ENCODE measurements at places on chromosomes 2 and 18.

GRCh38 chr18:9684881-9685614, 23.1 kb upstream of the RAB31 start:
- DNase-seq, result no peak
- no peak overlapping the region for H3K4me3 ChIP-seq
- peaks cover 2% of the 10 kb centered on the region for H3K36me3 ChIP-seq
- H3K4me1 ChIP-seq, result no peaks in the 10 kb centered on the region
- peaks cover 22% of the 10 kb centered on the region for H3K27me3 ChIP-seq
- H3K27ac ChIP-seq, result no peak overlapping the region

DNA sequence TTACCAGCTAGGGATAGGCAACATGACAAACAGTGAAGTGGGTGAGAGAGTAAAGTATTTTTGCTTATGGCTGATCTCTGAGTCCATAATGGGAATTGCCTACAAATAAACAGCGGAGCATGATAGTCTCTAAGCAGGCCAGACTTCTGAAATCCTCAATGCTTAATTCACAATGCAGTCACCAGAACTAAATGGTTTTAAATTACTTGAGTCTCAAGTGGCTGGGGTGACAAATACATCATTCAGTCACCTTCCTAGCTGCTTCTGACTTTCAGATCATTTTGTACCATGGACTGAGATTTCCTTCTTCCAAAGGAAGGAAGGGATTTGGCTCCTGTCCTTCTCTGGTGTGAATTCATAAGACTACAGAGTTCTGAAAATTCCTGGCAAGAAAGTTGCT, 82.8 kb upstream of the RMP24 start:
- H3K27ac ChIP-seq, result no peak overlapping the region
- peaks cover 29% of the 10 kb centered on the region for H3K27me3 ChIP-seq
- H3K4me1 ChIP-seq, result no peaks in the 10 kb centered on the region
- H3K4me3 ChIP-seq, result no peak overlapping the region
- H3K36me3 ChIP-seq, result peaks cover 1% of the 10 kb centered on the region

- no peak for DNase-seq
- H3K4me3 ChIP-seq, result peak overlapping the region; percentile 73
- no peak overlapping the region for H3K27ac ChIP-seq
- H3K27me3 ChIP-seq, result peaks cover 68% of the 10 kb centered on the region
- peaks cover 4% of the 10 kb centered on the region for H3K4me1 ChIP-seq
Observed at GRCh38 chr2:178194600-178195389, 483 bp downstream of the OSBPL6 start.

GRCh38 chr2:200966770-200967169, 3.3 kb upstream of the ORC2 start:
- no peak overlapping the region for H3K27ac ChIP-seq
- peaks cover 18% of the 10 kb centered on the region for H3K36me3 ChIP-seq
- H3K27me3 ChIP-seq, result no peaks in the 10 kb centered on the region
- H3K4me3 ChIP-seq, result no peak overlapping the region
- no peak for DNase-seq
- H3K4me1 ChIP-seq, result peaks cover 38% of the 10 kb centered on the region

GRCh38 chr2:100606726-100607343, 44.0 kb downstream of the PDCL3 start:
- H3K36me3 ChIP-seq, result no peaks in the 10 kb centered on the region
- H3K4me3 ChIP-seq, result no peak overlapping the region
- peak; percentile 25 for DNase-seq
- H3K27me3 ChIP-seq, result peaks cover 6% of the 10 kb centered on the region
- peaks cover 7% of the 10 kb centered on the region for H3K4me1 ChIP-seq

DNA sequence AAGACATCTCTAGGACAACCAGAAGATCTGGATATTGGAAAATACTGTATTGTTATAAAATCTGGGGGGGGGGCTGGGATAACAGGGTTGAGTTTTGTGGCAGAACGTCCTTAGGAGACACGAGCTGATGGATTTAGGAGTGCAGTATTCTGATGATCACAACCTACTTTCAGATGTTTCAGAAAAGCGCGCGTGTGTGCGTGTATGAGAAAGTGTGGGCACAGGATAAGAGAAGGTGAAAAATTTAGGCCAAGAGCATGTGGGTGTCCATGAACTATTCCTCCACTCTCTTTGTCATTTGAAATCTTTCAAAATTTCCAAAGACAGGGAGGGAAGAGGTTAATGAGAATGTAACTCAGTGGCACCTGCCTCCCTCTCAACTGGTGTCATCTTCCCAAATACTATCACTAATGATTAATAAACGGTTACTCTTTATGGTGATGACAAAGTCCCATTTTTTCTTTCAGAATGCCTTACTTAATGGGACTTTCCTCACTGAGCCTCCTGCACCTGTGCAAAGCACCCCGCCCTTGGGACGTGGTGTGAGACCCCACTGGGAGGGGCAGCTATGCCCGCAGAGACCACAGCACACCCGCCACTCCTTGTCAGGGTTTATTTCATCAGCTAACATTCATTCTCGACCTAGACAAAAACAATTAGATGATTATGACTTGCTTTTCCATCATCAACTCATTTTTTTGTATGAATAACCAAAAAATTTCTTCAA, 53.6 kb downstream of the HS6ST1 start:
- H3K36me3 ChIP-seq, result peaks cover 4% of the 10 kb centered on the region
- H3K4me3 ChIP-seq, result no peak overlapping the region
- no peak overlapping the region for H3K27ac ChIP-seq
- DNase-seq, result no peak
- H3K27me3 ChIP-seq, result no peaks in the 10 kb centered on the region

- H3K27me3 ChIP-seq, result no peaks in the 10 kb centered on the region
- peaks cover 7% of the 10 kb centered on the region for H3K4me1 ChIP-seq
Observed at GRCh38 chr2:43405829-43406228, 179.4 kb upstream of the ZFP36L2 start.

- no peaks in the 10 kb centered on the region for H3K27me3 ChIP-seq
- H3K36me3 ChIP-seq, result no peaks in the 10 kb centered on the region
- no peak for DNase-seq
- no peaks in the 10 kb centered on the region for H3K4me1 ChIP-seq
- no peak overlapping the region for H3K4me3 ChIP-seq
- no peak overlapping the region for H3K27ac ChIP-seq
Observed at GRCh38 chr18:61470031-61470674, 136.9 kb downstream of the CDH20 start.

DNA sequence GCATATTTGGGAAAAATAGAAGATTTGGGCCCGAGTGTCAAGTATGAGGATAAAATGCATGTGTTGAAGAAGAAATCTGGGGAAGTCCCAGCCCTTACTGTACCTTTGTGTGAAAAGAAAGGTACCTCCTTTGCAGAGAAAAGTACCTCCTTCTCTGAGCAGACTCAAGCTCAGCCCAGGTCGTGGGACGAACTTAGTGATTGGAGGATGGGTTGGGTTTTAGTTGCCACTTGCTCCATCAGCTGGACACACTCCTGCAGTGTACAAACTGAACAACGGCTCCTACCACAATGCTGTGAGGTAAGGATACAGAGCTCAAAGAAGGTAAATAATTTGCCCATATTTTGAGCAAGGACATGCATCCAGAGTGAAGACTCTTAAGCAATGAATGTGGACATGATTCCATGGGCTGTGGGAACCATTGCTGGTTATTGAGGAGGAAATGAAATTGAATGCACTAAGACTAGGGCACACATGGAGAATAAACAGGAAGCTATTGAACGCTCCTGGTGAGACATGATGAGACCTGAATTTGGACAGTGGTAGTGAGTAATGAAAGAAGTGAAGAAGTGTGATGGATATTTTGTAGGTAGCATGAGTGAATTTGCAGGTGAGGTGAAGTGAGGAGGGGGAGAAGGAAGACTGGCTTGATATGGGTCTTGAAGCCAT, 49.8 kb upstream of the IL1RL1 start:
- H3K4me3 ChIP-seq, result no peak overlapping the region
- no peak for DNase-seq
- peaks cover 18% of the 10 kb centered on the region for H3K4me1 ChIP-seq
- H3K27me3 ChIP-seq, result no peaks in the 10 kb centered on the region

GRCh38 chr2:222844323-222844722, 16.5 kb upstream of the ACSL3 start:
- no peak overlapping the region for H3K4me3 ChIP-seq
- H3K4me1 ChIP-seq, result no peaks in the 10 kb centered on the region
- DNase-seq, result no peak
- H3K27ac ChIP-seq, result no peak overlapping the region

GRCh38 chr2:189880832-189881492, 96.7 kb downstream of the PMS1 start:
- DNase-seq, result no peak
- peaks cover 7% of the 10 kb centered on the region for H3K36me3 ChIP-seq
- H3K4me1 ChIP-seq, result no peaks in the 10 kb centered on the region
- peaks cover 1% of the 10 kb centered on the region for H3K27me3 ChIP-seq
- no peak overlapping the region for H3K27ac ChIP-seq
- no peak overlapping the region for H3K4me3 ChIP-seq

- no peaks in the 10 kb centered on the region for H3K36me3 ChIP-seq
- no peak overlapping the region for H3K27ac ChIP-seq
- no peak for DNase-seq
- H3K4me3 ChIP-seq, result no peak overlapping the region
- no peaks in the 10 kb centered on the region for H3K4me1 ChIP-seq
Observed at GRCh38 chr2:239690651-239691631, 290.1 kb upstream of the HDAC4 start.

DNA sequence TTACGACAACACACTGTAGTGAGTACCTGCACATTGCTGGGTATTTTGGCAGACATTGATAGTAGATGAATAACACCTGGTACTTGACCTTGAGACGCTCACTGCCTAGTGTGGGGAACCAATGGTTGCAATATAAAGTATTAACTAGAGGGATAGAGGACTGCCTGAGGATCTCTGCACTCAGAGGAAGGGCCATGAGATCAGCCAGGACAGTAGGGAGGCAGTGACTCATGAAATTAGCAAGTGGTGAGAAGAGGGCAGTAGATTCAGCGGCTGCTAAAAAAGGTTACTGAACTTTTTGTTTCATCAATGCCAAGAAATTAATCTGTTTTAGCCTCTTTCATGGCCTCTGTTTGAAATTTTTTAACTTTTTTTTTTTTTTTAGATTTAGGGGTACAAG, 250.8 kb upstream of the TCF4 start:
- no peaks in the 10 kb centered on the region for H3K27me3 ChIP-seq
- no peak for DNase-seq
- no peaks in the 10 kb centered on the region for H3K4me1 ChIP-seq
- H3K4me3 ChIP-seq, result no peak overlapping the region
- H3K36me3 ChIP-seq, result no peaks in the 10 kb centered on the region

DNA sequence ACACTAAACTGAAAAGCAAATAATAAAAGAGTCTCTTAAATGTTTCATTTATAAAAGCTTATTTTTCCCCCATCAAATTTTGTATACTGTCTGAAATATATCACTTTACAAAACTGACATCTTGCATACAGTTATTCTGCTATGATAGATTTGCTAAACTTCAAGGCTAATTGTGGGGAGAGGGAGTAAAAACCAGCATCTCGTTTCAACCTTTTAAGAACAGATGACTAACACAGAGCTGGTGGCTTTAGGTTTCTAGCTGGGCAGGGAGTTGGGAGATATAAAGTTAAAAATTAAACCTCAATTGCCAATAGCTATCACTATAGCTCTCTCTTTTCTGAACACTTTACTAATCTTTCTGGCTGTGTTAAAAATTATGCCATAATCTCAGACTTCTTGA, 23.5 kb downstream of the C1D start:
- no peak overlapping the region for H3K27ac ChIP-seq
- no peak for DNase-seq
- H3K4me1 ChIP-seq, result peaks cover 4% of the 10 kb centered on the region

GRCh38 chr18:77899972-77900754, 650.5 kb downstream of the GALR1 start:
- DNase-seq, result peak; percentile 41
- H3K4me1 ChIP-seq, result peaks cover 5% of the 10 kb centered on the region
- peaks cover 34% of the 10 kb centered on the region for H3K27me3 ChIP-seq
- peaks cover 3% of the 10 kb centered on the region for H3K36me3 ChIP-seq
- peak overlapping the region; percentile 43 for H3K4me3 ChIP-seq

GRCh38 chr18:31553800-31554199, 37.9 kb upstream of the TTR start:
- no peak for DNase-seq
- no peak overlapping the region for H3K27ac ChIP-seq
- H3K4me1 ChIP-seq, result no peaks in the 10 kb centered on the region
- peaks cover 54% of the 10 kb centered on the region for H3K27me3 ChIP-seq
- H3K4me3 ChIP-seq, result no peak overlapping the region
- no peaks in the 10 kb centered on the region for H3K36me3 ChIP-seq

DNA sequence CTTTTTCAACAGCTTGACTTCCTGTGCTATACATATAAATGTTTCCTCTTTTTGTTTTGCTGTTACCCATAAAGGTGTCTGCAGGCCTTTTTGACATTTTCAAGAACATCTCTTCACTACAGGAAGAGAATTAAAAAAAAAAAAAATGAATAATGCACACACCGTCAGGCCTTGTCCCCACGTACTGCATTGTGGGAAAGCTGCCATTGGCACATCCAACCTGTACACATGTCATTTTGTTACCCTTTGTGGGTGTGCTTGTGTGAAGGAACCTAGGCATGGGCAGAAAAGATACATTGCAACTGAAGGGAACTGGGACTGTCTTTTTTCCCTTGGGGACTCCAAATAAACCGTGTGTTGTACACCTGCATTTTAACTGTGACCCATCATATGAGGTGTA, 16.8 kb upstream of the TMEM37 start:
- DNase-seq, result no peak
- no peaks in the 10 kb centered on the region for H3K4me1 ChIP-seq
- no peak overlapping the region for H3K4me3 ChIP-seq
- peaks cover 44% of the 10 kb centered on the region for H3K27me3 ChIP-seq
- H3K27ac ChIP-seq, result no peak overlapping the region

GRCh38 chr2:231523451-231524285, 6.6 kb downstream of the NMUR1 start:
- DNase-seq, result no peak
- H3K4me3 ChIP-seq, result peak overlapping the region; percentile 69
- H3K27ac ChIP-seq, result peak overlapping the region; percentile 92
- no peaks in the 10 kb centered on the region for H3K36me3 ChIP-seq

- DNase-seq, result no peak
- no peaks in the 10 kb centered on the region for H3K36me3 ChIP-seq
- no peak overlapping the region for H3K4me3 ChIP-seq
- no peaks in the 10 kb centered on the region for H3K4me1 ChIP-seq
Observed at GRCh38 chr2:186887107-186888090, 38.4 kb upstream of the ZSWIM2 start.

DNA sequence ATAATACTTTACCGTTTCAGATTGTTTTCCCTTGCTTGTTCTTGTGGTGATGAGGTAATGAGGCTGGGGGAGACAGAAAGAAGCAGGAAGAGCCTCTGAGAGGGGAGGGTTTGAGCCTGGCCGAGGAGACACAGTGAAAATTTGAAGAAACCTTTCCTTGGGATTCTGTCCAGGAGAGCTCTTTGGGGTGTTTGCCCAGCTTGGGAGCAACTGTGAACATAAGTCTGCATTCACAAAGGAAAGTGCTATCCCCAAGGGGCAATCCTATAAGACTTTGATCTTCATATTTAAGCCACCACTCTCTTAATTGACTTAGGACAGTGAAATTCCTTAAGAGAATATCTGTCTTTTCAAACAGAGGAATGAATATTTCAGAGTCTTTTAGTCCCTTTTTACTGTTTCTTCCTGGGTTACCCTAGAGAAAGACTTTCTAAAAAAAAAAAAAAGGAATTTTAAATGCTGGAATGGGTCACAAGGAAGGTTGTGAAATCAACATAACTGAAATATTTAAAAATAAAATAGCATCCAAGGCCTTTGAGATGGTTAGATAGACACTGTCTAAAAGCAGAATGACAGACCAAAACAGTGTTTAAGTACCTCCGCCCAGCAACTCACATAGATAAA, 52.5 kb upstream of the STAM2 start:
- no peak for DNase-seq
- no peaks in the 10 kb centered on the region for H3K36me3 ChIP-seq
- no peak overlapping the region for H3K27ac ChIP-seq
- peaks cover 19% of the 10 kb centered on the region for H3K27me3 ChIP-seq

GRCh38 chr2:137096693-137097092, 331.3 kb downstream of the THSD7B start:
- no peaks in the 10 kb centered on the region for H3K36me3 ChIP-seq
- no peak overlapping the region for H3K27ac ChIP-seq
- H3K4me3 ChIP-seq, result no peak overlapping the region
- no peak for DNase-seq

Measured in central memory CD8-positive, alpha-beta T cell (primary cell).